Amygdala (tissue), 56 donors: ENCODE measurements at places on chromosomes 12 and 14.

DNA sequence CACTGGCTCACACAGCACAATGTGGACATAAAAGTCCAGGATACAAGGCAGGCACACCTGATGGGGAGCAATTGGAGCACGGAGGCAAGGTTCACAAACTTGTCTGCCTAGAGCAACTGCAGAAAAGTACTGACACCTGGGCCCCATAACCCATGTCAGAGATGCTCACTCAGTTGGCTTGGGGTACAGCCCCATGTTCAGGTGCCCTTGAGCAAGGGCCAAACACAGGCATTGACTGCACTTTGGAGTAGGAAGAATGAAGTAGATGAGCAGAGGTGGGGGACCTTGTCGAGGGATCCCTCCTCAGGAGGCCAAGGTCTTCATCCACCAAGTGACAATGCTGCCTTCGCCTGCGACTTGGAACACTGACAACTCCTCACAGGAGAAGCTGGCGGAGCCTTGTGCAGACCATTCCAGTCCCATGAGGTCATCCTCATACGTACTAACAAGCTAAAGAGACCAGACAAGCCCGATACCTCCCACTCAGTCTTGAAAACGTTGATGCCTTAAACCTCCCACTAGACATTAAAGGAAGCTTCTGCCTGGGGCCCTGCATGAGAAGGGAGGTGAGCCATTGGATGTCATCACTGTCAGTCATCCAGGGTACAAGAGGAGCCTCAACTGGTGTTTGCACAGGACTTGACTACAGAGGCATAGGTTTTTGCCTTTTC is 42.5 kb upstream of the C14orf180 start:
- DNase-seq = no peak

DNA sequence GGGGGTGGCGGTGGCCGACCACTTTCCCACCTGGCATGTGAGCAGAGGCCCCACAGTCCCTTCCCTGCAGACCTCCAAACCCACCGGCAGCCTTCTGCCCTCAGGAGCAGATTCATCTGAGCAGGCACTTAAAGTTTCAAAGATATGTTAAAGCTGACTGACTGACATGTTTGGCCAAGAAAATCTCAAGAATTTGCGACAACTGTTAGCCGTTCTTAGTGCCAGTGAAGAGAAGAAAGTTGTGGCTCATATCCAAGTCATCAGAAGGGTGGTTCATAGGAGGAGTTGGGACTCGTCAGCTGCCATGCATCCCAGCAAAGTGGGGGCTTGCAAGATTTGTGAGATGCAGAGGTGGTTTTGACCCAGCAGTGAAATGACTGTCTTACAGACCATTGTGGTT is 27.2 kb downstream of the ELK3 start:
- DNase-seq = no peak

DNA sequence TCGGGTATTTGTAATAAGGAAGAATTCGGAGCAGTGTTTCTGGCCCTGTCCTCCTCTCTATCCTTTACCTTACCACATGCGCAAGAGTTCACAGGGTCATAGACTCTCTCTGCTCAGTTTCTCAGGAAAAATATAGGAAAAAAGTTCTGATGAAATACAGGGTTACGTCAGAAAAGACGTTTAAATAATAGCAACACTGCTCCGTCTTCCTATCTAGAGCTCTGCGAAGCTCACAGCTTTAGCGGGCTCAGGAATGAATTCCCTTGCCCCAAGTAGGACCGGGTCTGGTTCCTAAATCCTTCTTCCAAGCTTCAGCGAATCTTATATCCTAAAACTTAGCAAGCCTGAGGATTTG is 365 bp downstream of the CCDC59 start:
- no peak for DNase-seq

GRCh38 chr12:109991586-109991985 is 4.6 kb downstream of the GIT2 start:
- no peak for DNase-seq

DNA sequence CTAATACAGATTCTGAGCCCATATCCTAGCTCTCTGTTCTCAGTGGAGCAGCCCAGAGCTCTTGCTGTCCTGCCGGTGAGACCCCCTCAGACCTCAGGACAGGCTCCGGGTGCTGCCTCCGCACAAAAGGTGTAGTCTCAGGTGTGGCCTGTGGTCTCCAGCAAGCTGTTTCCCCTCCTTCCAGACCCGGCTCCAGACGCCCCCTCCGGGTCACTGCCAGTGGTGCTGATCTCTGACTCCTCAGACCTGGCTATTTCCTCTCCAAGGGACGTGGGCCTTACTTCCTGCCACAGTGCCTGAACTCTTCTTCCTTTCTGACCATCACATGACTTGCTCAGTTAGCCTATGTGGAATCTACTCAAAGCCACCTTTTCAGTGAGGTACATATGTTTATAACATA is 337.5 kb downstream of the GLT1D1 start:
- DNase-seq = no peak

DNA sequence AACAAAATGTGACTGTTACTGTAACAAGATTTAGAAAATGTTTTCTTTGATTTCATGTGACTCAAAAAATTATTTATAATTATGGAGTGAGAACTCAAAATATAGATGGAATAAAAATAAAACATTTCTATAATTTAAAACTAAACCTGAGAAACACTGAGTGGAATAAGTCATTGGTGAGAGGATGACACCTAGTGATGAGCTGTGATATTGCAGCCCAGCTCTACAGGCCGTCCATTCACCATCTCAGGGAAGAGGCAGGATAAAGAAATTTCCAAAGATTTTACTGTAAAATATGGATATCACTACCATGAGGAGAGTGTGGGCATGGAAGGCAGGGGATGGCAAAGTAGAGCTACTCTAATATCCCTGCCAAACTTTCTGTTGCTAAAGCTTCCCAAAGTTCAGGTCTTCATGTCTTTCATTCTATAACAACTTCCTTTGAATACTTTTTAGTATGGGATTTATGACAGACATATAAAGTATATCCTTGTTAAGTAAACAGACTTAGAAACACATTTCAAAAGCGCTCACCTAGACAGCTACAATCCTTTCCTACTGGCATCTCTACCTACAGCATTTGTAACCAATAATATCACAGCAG is 308.0 kb downstream of the ITPR2 start:
- no peak for DNase-seq

- DNase-seq = no peak
Measured at GRCh38 chr14:100082723-100083122, 17.5 kb downstream of the EVL start.
